ENCODE measurements at places on chromosomes 5 and 9.

- no peak for DNase-seq
Measured at GRCh38 chr9:114962809-114963208, 32.4 kb upstream of the TNFSF8 start.

DNA sequence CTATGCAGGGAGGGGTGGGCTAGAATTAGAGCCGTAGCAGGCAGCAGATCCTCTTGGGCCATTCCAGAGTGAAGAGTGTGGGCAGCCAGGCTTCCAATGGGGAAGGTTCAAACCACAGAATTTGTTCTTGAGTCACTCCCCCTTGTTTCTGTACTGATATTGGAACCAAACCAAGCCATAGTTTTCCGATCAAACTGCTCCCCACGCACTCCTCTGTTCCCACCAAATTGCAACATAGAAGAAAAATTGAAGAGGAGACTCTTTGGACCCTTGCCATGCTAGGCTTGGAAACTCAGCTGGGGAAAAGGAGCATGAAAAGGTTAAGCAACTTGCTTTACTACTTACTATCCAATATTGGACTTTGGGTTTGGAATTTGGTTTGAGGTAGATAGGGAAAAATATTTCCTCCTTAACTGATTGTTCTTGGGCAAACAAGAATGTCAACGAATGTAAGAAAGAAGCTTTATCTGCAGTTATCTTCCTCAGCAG, 165.8 kb upstream of the NR3C1 start:
- no peak for DNase-seq

DNA sequence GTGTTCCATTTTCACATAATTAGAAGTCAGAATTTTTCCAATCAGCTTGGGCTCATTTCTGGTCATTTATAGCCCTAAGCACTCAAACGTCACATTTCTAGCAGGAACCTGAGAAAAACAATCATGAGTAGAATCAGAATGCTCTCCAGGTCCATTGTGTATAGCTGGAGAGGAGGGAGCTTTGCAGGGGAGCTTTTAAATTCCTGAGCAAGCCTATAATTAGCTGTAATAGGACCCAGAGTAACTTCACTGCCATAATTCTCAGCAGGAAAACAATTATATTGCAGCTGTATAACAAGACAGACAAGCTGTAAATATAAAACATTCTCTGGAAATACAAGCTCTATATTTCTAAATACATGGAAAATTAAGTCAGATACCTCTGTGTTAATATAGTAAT, 637.6 kb upstream of the SGCD start:
- no peak for DNase-seq

DNA sequence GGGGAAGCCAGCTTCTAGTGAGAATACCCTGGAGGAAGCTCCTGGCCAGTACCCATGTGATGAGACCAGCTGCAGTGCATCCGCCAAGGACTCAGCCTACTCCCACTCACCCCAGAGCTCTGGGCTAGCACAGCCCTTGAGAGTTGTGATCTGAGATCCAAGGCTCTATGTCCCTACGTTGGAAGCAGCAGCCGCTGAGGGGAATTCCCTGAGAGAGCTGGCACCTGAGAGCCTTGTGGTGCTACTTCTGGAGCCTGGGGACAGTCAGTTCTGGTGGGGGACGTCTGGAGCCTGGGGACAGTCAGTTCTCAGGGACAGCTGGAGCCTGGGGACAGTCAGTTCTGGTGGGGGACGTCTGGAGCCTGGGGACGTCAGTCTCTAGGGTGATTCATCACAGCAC, 39.2 kb downstream of the PDZD2 start:
- DNase-seq = no peak

GRCh38 chr5:136062366-136063274, 33.8 kb downstream of the TGFBI start:
- peak; percentile 29 for DNase-seq

DNA sequence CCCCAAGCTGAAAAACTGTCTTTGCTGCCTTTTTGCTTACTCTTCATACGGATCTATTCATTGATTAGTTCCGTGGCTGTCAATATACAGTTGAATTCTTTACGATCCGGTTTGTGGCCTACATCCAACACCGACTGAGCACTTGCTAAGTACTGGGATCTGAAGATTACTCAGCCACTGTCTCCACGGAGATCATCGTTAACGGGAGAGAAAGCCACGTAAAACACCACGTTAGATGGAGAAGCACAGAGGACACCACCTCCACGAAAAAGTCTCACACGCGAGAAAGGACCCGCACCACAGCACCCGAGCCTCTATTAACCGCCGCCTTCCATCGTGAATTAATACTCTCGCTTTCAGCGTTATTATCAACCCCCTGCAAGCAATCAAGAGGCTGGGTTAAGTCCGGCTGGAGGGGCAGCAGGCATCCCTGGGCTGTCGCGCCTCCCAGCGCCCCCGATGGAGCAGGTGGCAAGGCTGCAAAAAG, 650 bp downstream of the ELP1 start:
- DNase-seq = no peak

DNA sequence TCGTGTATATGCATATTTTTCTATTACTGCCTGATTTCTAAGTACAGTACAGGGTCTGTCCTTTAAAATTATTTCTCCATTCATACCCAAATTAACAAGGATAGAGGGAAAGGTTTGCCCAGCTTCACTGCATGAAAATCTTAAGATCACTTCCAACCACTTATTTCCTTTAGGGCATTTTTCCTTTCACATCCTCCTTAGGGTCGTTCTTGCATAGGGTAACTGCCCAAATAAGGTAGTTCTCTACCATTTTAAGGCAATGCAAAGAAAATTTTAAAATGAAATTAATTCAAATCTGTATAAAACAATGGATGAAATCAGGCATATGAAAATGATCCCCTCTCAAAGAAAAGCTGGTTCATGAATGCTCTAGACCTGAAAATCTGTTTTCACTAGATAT, 4.1 kb upstream of the CDC20B start:
- no peak for DNase-seq

DNA sequence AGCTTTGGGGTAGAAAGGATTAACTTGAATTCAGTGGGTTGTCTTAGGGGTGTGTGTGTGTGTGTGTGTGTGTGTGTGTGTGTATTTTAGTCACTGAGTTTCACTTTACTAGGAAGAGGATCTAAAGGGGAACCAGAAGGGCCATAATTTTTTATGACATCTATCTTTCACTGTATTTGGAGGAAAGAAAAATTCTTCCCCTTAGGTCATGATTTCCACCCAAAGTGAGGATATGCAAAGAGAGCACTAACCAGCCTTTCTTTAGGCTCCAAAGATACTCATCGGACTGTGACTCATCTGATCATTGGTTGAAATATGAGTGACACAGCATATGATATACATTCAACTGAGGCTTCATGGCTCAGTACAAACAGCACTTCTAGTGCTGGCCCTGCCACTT, 75.2 kb upstream of the RASGRF2 start:
- peak; percentile 12 for DNase-seq

DNA sequence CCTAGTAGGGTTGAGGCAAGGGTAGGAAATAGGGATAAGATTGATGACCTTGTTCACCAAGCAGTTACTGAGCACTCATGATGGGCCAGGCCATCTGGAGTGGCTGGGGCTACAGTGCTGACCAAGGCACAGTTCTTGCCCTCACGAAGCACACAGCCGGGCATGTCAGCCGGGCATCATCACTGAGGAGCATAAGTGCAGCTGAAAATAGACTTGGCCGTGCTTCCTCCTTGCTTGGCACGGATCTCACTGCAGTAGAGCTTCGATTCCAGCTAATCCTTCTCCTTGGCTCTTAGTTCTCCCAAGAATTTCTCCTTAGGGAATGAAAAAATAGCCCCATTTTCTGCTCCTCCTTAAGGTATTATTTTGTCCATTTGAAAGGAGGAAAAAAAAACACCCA, 116.6 kb downstream of the NMUR2 start:
- DNase-seq = no peak

All from activated CD4-positive, alpha-beta memory T cell treated with anti-CD3 and anti-CD28 coated beads for 36 hours (primary cell).